ENCODE measurements at places on chromosomes 1 and 21.

GRCh38 chr1:96234299-96234698 is 487.3 kb upstream of the PTBP2 start:
- DNase-seq: no peak

- no peak for DNase-seq
Measured at GRCh38 chr1:207815466-207815865, 63.6 kb downstream of the CD46 start.

DNA sequence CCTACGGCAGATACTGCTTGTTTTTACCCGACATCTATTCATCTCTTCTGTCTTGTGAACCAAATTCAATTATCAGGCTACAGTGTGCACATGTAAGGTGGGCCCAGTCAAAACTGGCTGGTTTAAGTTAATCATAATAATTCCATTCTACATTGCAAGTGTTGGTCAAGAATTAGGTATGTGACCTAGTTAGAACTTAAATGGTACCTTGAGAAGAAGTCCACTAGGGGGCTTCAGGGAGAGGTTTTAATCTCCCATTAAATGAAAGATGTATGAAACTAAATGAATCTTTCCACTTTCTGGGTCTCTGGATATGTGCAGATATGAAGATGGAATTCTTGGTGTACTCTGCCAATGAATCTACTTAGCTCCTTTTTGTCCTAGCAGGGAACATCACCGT is 187.1 kb downstream of the CDC42BPA start:
- DNase-seq: no peak

DNA sequence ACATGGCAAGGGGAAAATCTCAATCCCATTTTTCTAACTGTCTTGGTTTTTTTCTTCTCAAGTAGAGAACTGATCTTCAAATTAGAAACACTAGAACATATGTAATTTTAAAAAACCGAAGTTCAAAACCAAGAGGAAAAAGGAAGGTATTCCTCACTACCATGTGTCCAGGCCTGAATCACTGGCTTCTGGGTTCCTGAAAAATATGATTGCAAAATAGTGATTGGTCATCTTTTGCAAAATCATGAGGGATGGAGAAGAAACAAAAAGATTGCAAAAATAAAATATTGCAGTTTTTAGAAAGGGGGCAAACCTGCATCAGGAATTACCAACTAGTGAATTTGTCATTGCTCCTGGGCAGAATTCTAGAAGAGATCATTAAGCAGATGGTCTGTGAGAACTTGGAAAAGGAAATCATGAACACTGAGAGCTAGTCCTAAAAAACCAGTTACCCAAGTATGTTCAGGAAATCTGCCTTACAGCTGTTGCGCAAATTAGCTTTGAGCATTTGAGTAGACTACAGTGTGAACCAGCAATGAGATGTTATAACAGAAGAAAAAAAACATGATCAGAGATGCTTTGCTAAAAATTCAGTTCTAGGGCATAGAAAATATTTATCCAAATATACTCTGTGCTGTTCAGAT is 49.4 kb downstream of the SPATA46 start:
- DNase-seq: no peak

DNA sequence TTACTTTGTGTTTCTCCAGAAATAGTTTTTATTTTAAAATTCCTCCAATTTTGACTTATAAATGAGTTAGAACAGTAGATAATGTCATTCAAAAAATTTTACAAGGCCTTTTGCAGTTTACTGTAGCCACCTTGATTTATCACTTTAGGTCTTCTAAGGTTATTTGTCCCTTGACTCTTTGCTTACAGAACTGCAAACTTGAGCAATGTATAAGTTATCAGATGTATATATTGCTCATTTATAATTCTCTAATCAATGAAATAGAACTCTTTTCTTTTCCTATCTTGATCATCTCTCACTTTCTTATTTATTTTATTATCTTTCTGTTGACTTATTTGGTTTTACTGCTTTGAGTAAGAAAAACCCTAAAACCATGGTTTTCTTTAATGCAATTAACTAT is 5.8 kb upstream of the SPTA1 start:
- DNase-seq: no peak

- no peak for DNase-seq
Measured at GRCh38 chr1:190634134-190634533, 156.5 kb upstream of the BRINP3 start.

DNA sequence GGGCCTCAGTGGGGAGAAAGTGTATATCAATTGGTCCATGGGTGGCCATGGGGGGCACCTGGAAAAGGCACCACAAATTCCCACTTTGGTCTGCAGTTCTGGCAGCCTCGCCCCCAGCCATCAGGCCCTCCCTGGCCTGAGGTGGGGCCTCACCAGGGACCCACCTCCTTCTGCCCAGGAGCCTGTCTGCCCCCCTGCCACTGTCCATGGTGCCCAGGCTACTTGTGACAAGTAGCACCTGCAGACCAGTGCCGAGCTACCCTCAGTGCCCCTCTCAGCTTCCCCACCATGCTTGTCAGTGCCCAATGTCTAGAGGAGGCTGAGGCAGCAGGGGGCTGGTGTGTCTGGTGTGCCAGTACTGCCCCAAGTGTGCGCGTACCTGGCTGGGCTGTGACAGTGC is 87.1 kb upstream of the PAXBP1 start:
- no peak for DNase-seq

DNA sequence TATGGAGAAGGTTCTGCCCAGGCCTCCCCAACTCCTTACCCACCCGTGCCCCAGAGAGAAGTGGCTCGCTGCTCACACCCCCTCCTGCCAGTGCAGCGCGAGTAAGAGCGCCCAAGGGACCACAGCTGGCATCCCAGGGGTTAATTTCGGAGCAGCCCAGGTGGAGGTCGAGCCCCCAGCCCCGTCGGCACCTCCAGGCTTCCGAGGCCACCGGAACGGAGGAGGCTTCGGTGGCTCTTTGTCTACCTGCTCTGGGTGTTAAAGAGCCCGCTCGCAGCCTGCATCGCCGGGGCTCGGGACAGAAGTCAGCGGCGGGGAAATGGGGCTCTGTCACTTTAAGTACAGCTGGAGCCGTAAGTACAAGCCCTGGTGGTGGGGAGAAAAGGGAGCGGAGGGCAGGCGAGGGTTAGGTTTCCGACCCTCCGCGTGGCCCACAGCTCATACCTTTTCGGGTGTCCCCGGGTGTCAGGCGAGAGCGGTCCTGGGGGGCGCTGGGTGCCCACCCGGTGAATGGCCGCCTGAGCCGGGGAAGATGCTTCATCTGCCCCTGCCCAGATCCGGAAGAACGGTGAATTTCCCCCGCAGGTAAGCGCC is 89.4 kb upstream of the IPO9 start:
- DNase-seq: no peak

- DNase-seq: no peak
Measured at GRCh38 chr21:9767592-9768375, 753.6 kb upstream of the TPTE start.

DNA sequence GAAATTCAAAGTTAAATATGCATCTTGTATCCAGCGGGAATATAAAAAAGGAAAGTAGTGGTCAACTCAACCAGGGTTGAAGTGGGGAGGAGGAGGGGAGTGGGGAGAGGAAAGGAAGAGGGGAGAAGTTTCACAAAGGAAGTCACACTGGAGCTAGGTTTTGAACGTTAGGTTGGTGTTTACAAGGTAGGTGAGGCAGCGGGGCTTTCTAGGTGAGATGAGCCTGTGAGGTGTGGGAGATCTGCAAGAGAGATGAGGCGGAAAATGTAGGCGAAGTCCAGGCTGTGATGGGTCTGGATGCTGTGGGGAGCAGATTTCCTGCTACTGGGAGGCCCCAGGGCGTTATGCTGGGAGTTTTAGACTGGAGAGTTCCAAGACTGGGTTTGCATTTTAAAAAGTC is 36.1 kb upstream of the IL20 start:
- DNase-seq: no peak

DNA sequence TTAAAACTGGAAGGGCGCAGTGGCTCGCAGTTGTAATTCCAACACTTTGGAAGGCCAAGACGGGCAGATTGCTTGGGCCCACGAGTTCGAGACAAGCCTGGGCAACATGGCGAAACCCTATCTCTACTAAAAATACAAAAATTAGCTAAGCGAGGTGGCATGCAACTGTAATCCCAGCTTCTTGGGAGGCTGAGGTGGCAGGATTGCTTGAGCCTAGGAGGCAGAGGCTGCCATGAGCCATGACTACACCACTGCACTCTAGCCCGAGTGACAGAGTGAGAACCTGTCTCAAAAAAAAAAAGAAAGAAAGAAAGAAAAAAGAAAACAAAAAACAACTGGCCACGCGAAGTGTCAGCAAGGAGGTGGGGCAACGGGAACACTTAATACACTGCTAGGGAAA is 6.3 kb downstream of the UBE2G2 start:
- DNase-seq: no peak

GRCh38 chr1:182175361-182175931 is 113.9 kb upstream of the ZNF648 start:
- DNase-seq: no peak

DNA sequence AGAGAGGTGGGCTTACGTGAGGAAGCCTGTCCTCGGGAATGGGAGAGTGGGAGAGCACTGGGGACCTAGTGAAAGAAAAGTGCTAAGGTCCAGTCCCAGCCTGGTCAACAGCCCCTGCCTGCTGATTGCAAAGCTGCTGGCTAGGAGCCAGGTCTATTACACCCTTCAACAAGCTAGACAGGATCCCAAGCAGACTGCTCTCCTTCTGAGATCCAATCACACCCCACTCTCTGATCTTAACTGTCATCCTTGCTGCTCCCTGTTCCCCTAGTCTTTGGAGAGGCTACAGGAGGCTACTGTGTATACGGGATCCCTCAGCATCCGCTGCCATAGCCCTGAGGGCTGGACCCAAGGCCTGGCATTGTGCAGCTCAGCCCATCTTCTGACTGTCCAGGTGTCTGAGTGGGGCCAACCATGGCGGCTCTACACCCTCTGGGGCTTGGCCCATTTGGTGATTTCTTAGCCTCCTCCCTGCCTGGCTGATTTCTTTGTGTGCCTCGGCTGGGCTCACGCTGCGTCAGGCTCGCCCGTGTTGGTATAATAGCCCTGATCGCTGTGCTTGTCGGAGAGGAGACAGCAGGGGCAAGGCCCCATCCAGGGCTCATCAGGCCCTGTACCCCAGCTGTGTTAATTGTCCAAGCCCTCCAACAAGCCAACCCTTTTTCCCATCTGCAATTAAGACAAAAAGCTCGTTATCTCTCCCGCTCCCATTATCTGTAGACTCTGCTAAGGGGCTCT is 43.9 kb downstream of the NAV1 start:
- no peak for DNase-seq

DNA sequence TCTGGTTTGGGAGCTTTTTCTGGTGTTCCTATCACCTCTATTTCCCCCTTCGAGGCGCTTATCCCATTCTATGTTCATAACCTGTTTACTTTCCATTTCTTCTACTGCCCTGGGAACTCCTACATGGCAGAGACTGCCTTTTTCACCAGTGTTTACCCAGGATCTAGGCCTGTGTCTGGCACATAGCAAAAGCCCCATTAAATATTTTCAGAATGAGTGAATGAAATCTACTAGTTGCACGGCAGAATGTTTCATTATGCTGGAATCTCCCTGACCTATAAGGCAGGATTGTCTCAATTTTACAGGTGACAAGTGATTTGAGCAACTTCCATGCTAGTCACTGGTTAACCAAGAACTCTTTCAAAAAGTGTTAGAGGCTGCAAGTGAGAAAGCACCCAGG is 70.1 kb downstream of the PGM1 start:
- peak; percentile 98 for DNase-seq

GRCh38 chr1:34426325-34426896 is 249.7 kb downstream of the C1orf94 start:
- DNase-seq: no peak

DNA sequence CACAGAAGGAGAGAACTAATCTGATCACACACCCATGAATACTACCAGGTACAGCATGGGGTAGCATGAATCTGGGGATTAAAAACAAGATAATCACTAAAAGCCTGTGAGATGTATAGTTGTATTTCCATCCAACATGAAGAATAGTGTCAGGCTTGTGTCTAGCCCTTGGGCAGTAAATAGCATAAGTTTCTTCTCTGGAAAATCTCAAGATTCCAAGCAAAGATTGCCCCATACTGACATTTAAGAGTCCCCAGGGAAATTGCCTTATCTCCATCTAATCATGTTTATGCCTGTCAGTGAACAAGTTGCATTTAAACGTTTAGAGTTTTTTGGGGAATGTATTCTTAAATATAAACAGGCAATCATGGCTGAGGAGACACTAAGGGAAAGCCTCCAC is 109.2 kb upstream of the SERTAD4 start:
- DNase-seq: no peak

GRCh38 chr1:78619446-78619802 is 824 bp upstream of the IFI44L start:
- DNase-seq: no peak

- no peak for DNase-seq
Measured at GRCh38 chr1:29504196-29504595, 267.9 kb downstream of the PTPRU start.

DNA sequence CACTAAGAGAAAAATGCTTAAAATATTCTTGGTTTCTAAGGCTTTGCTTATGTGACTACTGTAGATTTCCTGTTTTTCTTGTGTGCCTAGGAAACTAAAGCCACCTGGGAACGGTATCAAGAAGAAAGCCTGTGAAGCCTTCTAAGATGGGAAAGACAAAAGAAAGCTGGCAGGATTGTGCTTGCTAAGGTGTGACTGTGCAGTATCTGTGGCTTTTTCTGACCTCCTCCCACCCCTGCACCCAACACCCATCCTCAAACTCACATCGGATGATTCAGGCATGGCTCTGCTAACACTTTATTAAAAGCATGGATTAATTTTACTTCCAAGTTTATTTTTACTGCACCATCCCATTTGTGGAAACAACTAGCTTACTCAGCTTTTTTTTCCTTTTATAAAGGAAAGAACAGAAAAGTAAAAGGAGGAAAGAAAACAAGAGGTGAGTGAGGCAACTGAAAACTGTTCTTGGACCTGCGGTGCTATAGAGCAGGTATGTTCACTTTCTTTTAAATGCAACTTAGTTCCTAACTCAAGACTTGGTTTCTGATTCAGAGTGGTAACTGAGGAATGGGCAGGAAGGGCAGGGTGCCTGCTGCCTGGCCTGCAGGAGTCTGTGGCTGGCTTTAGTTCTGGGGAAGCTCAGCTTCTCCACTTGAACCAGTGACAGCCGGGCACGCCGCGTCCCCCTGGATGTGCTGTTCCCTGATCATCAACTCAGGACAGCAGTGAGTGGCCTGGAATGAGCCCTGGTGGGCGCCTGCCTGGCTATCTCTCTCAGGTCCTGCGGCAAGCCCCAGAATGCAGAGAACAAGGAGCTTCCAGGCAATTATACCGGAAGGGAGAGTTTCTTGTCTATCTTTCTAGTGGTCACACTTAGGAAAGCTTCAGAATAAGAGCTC is at the start of gene GBP6:
TSS of gene GBP6 (plus strand) at position 422 of the 899 bp plus-strand sequence. CDS start 4,493 bp downstream, outside the sequence.
- no peak for DNase-seq
